ENCODE measurements at places on chromosomes 6 and 20.

DNA sequence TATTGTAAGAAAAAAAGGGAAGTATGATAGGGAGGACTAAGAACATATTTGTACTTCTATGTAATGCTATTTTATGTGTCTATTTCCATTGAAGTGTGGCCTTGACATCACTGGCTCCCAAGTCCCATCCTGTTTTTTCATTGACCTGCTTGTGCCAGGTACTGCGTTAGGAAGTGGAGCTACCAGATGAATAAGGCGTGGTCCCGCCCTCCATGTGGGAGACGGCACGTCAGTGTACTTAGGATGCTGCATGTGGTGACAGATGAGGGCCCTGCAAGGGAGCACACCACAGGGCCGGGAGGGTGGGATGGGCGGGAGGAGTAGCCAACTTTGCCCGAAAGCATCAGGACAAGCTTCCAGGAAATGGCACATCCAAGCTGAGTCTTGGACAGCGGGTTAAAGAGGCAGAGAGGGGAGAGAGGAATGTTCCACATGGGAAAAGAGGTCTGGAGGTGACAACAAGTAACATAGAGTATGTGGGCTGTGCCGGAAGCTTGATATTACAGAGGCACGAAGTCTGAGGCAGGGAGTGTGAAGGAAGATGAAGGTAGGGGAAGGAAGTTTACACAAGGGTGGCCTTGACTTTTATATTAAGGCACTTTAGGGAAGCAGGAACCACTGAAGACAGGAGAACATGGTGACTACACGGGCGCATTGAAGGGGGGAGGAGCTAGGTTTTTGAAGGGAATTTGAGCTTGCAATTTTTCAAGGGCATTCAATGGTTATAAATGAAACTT lies 140.6 kb downstream of the MTHFD1L start:
- no peak for DNase-seq

- DNase-seq = no peak
These were observed 4.5 kb downstream of the TCFL5 start for GRCh38 chr20:62856931-62857619.

DNA sequence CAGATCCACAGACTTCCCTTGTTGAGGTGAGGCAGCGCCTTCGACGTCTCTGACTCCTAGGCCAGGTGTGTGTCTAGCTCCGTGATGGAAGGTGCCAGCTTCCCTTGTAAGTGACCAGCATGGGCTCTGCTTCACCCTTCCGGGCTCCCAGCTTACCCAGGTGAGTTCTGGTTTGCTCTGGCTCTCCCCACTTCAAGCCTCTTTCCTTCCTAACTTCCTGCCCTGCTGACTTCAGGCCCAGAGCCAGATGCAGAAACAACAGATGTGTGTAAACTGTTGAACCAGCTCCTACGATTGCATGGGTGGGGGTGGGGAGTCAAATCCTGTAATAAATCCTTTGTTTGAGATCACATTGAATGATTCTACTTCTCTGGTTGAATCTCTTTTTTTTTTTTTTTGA lies 51.6 kb upstream of the BMP6 start:
- no peak for DNase-seq

DNA sequence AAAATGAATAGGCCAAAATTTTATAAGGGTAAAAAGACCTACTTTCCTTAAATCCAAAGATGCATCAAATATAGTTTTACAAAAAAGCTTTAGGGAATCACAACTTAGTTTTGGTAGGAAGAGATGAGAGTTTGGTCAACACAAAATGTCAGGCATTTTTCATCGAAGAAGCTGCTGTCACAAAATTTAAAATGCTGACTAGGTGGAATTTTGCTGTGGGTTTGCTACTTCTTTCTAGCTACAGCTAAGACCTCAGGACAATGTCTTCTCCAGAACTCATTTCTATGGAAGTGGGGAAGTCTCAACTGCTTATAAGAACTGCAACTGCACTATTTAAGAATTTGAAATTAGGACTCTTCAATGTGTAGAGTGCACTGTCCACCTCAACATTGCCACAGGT lies 351.1 kb downstream of the HAO1 start:
- DNase-seq = no peak

GRCh38 chr6:137112067-137112355 lies 61.4 kb downstream of the IL22RA2 start:
- DNase-seq = no peak

- DNase-seq = no peak
These were observed 73.8 kb upstream of the GATA5 start for GRCh38 chr20:62549499-62550086.

GRCh38 chr6:163533443-163533842 lies 118.9 kb downstream of the QKI start:
- DNase-seq = no peak

DNA sequence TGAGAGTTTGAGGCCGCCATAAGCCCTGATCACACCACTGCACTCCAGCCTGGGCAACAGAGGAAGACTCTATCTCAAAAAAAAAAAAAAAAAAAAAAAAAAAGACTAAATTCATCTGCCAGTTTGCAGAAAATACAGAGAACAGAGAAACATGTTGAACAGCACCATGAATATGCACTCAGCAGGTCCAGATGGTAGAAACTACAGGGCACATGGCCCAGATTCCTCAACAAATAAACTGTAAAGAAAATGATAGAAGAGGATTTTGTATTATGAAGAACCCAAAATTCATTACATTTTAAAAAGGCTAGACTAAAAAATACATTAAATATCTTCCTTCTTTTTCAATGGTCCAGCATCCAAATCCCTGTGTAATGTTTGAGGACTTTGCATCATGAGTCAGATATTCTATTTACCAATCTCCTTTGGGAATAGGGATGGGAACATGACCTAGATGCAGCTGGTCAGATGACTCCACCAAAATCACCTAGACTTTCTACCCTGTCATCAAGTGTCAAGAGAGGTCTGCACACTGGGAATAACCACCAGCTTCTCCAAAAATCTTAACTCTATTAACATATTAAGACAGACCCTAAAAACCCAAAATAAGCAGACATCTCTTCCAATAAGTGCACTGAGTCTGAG lies 189.1 kb upstream of the TCF21 start:
- no peak for DNase-seq

- no peak for DNase-seq
These were observed 40.5 kb downstream of the PANK2 start for GRCh38 chr20:3929713-3930060.

DNA sequence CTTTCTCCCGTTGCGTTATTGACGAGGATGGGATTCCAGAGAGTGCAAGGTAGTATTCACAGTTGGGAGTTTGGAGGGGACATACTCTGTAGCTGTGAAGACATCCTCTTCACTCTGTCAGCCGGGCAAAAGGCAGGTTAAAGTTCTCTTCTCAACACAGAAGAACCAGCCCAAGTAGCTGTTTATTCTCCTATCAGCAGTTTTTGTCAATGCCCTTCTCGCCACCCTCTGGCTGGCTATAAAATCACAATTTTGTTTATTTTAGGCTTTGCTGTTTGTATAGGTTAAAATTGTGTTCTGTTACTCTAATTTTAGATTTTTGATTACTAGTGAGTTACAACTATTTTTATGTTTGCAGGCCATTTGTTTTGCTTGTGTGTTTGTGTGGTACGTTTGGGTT lies 37.9 kb upstream of the MAS1 start:
- DNase-seq = no peak

GRCh38 chr6:44805238-44805846 lies 417.8 kb downstream of the CDC5L start:
- DNase-seq = no peak

DNA sequence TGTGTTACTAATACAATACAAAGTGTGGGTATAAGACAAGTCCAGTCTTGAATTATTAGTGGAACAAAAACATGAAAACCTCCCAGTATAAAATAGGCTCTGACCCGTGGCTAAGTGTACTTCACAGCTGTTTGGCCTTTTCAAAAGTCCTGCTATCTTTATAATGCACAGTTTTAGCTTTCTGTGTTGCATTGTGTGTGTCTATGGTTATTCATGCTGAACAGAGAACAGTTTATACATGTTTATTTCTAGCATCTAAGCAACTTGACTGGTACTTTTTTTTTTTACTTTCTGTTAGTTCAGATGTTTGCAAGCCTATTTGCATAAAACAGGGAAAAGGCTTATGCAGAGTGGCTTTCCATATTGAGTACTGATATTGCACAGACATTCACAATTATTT lies 119.2 kb upstream of the CCN2 start:
- DNase-seq = no peak

GRCh38 chr6:155260686-155261085 lies 3.1 kb upstream of the CLDN20 start:
- DNase-seq = no peak

GRCh38 chr20:59770270-59770669 lies 163.2 kb downstream of the SYCP2 start:
- no peak for DNase-seq

DNA sequence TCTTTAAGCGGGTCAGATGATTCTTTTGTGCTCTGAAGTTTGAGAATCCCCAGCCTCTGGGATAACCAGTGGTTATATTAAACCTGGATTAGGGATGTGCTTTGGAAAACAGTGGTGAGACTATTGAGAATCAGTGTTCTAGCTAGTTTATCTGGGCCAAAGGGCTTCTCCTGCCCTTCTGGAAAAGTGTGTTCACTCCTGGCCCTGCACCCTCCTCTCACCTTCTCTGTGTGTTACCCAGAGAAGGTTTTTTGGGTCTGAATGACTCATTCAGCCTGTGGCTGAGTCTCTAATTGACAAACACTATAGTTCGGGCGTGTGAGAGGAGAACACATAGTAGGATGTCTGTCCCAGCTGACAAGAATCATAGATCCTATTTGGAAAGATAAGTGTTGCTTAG lies 66.7 kb downstream of the LRRC1 start:
- no peak for DNase-seq

GRCh38 chr6:161414707-161415106 lies 140.8 kb upstream of the AGPAT4 start:
- DNase-seq = no peak

DNA sequence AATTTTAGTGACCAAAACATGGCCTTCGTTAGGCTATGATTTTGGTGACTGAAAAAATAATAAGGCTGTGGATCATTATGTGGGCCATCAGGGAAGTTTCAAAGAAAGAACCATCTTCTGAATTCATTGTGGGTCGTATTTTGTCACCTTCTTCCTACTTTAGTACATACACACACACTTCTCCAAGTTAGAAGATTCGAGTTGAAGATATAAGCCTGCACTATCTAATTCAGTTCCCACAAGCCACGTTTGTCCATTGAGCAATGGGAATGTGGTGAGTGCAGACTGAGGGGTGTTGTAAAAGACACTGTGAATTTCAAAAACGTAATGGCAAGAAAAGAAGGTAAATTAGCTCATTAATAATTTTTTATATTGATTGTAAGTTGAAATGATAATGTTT lies 766.0 kb downstream of the KIF16B start:
- DNase-seq = no peak

GRCh38 chr20:15296422-15296821 lies 959.0 kb upstream of the FLRT3 start:
- DNase-seq = no peak

All from activated T-cell treated with anti-CD3 and anti-CD28 coated beads for 1 hour (primary cell).